ENCODE measurements at places on chromosomes 3 and 15. TPM values are rescaled to one million over a fixed set of nuclear protein-coding genes. Genes with fewer than 3 reads are reported as not detected.

The MFN1 gene
- total RNA-seq: 37.8 TPM

GRCh38 chr15:39543651-39544050, 37.2 kb upstream of the THBS1 start:
- DNase-seq: peak; percentile 14

The GOLGA6L7 gene
- not detected for total RNA-seq

- no peak for DNase-seq
These were observed 102.7 kb upstream of the AADACL2 start for GRCh38 chr3:151630938-151631441.

The VEPH1 gene
- total RNA-seq: 0.23 TPM

GRCh38 chr15:36136049-36136448, 443.4 kb upstream of the CDIN1 start:
- no peak for DNase-seq

GRCh38 chr15:31349233-31350141, 22.9 kb downstream of the KLF13 start:
- DNase-seq: no peak

- no peak for DNase-seq
These were observed 13.6 kb upstream of the ZNF774 start for GRCh38 chr15:90338532-90338931.

DNA sequence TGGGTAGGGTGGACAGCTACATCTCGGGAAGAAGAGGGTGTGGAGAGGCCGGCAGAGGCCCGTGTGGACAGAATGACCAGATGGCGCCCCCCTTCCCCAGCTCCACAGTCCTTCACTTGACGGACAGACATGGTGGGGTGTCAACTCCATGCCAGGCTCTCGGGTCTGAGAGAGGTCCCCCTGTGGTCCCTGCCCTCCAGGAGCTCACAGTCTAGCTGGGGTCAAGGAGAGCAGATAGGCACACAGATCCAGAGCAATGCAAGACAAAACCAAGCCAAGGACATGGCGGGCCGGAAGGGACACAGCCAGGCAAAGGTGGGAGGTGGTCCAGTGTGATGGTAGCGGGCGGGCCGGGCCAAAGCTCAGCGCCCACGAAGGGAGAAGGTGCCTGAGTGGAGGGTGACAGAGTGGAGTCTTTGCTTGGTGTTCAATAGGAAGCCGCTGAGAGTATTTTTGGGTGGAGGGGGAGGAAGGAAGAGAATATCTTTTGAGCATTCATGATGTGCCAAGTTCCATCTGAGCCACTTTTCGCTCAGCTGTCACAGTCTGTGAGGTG, 72.1 kb upstream of the SEC13 start:
- no peak for DNase-seq

DNA sequence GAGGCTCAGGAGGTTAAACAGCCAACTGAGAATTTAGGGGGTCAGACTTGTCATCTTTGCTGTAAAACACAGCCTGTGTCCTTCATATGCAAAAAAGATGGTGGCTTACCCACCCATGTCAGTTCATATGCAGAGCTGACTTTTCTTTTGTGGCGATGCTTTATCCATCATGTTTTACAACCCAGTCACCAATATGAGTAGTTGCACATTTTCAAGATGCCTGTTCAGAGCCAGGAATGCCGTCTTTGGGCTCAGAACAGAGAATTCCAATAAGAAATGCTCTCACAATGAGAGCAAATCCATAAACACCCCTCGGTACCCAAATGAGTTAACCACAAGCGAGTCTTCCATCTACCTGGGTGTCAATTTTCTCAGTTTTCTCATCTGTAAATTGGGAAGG, 83.6 kb downstream of the TIGIT start:
- no peak for DNase-seq

The GRM7 gene
- 0.39 TPM for total RNA-seq
